ENCODE measurements at places on chromosomes 12 and 14.

GRCh38 chr12:65951697-65952096 is 127.4 kb downstream of the HMGA2 start:
- no peak for DNase-seq

DNA sequence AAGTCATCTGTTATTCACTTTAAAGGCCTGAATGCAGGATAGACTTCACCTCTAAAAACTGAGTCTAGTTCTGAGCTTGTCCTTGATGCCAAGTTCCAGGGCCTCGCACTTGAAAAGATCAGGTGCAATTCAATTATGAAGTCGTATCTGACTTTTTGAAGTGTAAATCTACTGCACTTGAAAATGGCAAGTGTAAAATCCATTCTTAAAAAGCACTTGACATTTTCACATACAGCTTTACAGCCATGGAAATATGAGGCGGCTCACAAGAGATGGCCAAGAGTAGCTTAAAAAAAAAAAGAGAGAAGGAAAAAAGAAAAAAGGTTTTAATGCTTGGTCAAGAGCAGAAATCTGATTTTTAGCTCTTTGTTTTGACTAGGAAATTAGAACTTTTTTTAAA is 172.5 kb downstream of the GXYLT1 start:
- DNase-seq, result no peak

DNA sequence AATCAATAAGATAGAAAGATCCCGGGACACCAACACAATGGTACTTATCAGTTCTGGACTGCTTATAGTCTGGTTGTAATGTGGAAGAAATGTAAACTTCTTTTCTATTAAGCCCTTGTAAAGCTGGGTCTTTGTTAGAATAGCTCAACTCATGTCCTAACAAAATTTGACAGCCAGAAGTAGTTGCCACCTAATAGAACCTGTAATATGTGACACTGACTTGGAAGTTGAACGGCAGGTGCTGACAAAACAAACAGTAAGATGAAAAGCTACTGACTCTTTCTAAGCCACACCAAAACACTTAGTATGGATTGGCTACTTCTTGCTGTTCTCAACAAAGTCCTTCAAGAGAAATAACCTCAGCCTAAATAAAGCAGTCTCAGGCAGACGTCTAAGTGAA is 56.6 kb downstream of the KIF21A start:
- DNase-seq, result no peak

GRCh38 chr14:53124786-53125185 is 28.3 kb downstream of the DDHD1 start:
- DNase-seq, result no peak

Measured in stimulated activated CD4-positive, alpha-beta T cell treated with anti-CD3 and anti-CD28 coated beads, Interleukin-2, amount 100 ng/mL, for 48 hours (primary cell).